ENCODE measurements at places on chromosomes 12 and 14. TPM values are rescaled to one million over a fixed set of nuclear protein-coding genes. Genes with fewer than 3 reads are reported as not detected.

The IL22 gene
- not detected for total RNA-seq

The SYT10 gene
- total RNA-seq: 0.92 TPM

The RNASE4 gene
- total RNA-seq: 15.8 TPM

The FGF6 gene
- total RNA-seq: not detected

The NUAK1 gene
- 23.1 TPM for total RNA-seq

Measured in H7 (cell line).